ENCODE measurements at places on chromosomes 4 and X.

GRCh38 chrX:132199941-132200340 lies 19.3 kb downstream of the RAP2C start:
- no peak for DNase-seq

GRCh38 chrX:107871136-107871535 lies 45.5 kb downstream of the MID2 start:
- no peak for DNase-seq

DNA sequence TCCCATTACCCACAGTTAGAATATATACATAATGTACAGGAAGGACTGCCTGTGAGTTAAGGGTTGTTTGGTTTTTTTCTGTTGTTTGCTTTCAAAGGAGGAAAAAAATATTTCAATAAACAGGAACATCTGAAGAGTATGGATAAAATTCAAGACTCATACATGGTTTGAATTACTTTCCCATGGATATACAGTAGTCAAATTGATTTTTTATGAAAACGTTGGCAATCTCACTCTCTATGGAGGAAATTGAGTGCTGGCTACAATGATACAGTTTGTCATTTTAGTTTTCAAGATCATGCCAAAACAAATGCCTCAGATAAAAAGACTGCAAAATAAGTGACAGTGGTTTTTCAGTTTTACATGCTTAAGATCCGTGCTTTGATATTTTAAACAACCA lies 116.6 kb downstream of the SH3RF1 start:
- no peak for DNase-seq

DNA sequence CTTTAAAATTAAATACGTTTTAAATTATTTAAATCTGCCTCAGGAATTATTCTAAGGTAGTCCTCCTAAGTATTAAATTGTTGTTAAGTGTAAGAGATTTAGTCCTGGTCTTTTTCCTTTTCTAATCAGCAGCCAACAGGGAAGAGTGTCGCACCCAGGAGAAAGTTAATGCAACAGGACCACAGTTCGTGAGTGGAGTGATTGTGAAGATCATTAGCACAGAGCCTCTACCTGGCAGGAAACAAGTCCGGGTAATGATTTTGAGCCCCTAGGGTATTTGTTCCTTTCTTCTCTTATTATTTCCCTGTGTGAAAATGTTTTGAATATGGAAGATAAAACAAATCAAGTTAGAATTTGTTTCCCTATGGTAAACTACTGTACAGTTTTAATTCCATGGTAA lies 13.4 kb downstream of the LARP7 start:
- DNase-seq: no peak

DNA sequence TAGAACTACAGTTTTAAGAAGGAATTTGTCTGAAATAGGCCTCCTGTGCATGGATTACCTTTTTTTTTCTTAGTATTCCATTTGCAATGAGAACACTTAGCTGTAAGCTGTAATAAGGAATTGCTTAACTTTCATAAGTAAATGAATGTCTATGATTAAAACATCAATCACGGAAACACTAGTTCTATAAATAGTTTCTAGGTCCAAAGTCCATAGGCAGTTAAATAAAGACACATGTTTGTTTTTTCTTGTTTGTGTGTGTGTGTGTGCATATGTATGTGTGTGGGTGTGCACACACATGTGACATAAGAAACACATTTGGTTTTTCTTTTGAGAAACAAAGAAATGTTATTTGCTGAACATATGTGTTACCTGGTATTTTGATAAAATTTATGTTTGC lies 11.2 kb downstream of the GPRIN3 start:
- DNase-seq: no peak

DNA sequence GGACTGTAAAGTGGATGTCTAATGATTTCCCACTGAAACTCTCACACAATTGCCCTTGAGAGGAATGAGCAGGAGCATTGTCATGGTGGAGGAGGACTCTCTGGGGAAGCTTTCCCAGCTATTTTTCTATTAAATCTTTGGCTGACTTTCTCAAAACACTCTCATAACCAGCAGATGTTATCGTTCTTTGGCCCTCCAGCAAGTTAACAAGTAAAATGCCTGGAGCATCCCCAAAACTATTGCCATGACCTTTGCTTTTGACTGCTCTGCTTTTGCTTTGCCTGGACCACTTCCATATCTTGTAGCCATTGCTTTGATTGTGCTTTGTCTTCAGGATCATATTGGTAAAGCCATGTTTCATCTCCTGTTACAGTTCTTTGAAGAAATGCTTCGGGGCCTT lies 120.2 kb upstream of the PDE5A start:
- DNase-seq: no peak

GRCh38 chr4:54157606-54158005 lies 57.6 kb downstream of the GSX2 start:
- no peak for DNase-seq

DNA sequence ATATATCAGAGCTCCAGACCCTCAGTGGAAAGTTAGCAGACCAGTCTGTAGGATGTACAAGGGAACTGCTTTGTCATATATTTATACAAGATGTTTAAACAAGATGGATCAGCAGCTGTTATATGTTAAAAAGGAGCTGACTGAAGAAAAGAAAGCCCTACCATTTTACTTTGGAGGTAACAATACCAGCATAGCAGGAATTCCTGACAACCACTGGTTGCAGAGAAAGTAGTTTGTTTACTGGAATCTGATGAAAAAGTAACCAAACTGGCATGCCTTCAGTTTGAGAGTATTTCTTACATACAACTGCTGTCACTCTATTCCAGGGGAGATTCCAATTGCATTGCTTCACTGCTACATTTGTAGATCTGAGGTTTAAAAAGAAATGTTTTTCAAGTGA lies 49.5 kb upstream of the GABRQ start:
- DNase-seq: no peak

- peak; percentile 62 for DNase-seq
Observed at GRCh38 chrX:46573331-46573891, at the start of gene CHST7. CHST7 (plus strand) TSS chrX:46573765; CDS start chrX:46573932, 167 bp downstream.

DNA sequence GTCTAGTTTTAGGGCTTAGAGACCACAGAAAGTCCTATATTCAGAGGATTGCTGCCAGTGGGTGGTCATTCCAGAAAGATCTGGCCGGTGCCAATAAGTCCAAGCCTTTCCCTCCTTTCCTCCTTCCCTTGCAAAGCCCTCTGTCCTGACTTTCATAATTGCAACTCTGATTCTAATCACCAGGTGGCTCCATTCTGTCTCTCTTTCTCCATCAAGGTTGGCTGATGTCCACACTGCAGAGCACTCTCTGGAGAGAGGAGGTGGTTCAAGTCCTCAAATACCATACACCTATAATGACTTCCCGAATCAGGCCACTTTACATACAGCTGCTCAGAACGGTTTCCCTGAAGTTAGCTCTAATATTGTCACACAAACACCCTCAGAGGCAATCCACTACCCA lies 22.4 kb upstream of the ARMCX4 start:
- no peak for DNase-seq

- no peak for DNase-seq
Observed at GRCh38 chrX:148929686-148930085, 429.3 kb downstream of the AFF2 start.

- no peak for DNase-seq
Observed at GRCh38 chr4:126708716-126709115, 924.0 kb upstream of the INTU start.

DNA sequence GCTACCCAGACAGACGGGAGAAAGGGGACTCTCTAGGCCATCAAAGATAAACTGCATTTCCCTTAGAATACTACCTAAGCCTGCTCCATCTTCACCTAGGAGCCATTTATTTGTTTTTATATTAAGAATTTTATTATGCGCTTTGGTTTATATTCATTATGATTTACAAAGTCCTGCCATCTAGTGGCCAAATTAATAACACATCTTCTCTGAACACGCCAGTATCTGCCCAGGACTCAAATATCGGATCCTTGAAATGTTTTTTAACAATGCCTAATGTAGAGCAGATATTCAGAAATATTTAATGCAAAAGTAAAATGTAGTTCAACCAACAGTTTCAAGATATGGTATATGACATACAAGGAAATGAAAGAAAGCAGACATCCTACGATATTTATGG lies 20.8 kb upstream of the PRPS2 start:
- peak; percentile 19 for DNase-seq

DNA sequence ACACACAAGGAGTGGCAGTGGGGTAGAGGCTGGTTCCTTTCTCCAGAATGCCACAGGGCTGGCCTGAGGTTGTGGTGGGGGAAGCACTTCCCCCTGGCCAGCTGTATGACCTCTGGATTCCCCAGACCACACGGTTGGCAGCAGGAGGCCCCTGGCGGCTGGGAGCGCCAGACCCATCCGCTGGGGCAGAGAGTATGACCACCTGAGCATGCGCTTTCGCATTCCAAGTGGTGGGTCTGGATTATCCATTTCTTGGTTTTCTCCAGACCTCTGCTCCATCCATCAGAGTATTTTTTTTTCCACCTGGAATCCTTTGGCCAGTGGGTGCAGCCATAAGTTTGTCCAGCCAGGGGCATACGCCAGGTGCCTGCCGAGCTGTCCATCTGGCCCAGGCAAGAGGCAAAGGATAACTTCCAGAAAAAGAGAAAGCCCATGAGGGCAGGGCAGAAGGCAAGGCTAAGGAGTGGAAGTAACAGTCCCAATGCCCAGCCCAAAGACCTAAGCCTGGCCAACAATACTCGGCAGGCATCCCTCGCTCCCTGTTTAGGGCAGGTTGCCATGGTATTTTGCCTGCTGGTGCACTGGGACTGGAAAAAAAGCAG lies 39.3 kb downstream of the NHSL2 start:
- no peak for DNase-seq

DNA sequence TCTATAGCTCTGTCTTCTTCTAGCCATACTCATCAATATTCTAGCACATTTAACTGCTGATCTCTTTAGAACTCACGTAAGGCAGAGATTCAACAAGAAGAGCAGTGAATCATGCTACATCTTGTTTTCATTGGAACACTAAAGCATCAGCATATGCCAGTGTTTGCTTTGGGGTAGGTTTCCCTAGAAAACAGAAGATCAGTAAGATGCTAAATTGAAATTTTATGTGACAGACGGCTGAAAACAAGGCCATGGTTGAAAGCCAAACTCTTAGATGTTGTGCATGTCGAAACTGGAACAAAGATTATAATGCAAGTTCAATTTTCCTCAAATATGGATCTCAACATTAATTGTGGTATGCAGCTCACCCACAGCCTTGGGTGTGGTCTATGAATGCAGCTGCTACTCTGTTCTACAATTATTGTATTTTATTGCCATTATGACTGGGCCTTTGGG lies 107.6 kb downstream of the PDLIM5 start:
- DNase-seq: no peak

GRCh38 chrX:13084611-13085010 lies 40.2 kb upstream of the FAM9C start:
- DNase-seq: no peak

DNA sequence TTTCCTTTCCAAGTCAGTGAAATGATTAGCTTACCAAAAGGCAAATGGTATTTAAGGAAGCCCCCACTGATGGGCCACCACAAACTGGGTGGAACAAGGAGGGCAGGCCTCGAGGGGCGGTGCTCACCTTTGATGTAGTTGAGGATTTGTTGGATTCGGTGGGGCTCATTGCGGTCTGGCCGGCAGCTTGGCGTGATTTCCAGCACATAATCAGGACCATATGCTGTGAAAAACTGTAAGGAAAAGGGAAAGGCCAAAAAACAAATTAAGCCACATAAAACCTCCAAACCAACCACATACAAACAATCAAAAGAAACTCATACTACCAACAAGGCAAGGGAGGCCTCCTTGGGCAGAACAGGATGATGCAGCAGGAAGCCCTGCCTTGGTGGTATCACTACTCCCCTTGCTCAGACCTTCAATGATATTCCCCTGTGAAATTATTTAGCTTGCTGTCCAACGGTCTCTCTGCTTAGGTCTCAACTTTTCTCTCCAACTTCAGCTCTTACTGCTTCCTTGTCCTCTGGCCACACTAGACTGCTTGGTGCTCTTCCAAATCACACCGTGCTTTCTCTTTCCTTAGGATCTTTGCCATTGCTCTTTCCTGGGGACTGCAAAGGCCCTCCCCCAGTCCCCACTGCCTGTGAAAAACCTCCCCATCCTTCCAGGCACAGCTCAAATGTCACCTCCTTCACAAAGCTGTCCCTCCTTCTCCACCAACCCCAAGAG lies 46.1 kb upstream of the CITED1 start:
- DNase-seq: no peak

DNA sequence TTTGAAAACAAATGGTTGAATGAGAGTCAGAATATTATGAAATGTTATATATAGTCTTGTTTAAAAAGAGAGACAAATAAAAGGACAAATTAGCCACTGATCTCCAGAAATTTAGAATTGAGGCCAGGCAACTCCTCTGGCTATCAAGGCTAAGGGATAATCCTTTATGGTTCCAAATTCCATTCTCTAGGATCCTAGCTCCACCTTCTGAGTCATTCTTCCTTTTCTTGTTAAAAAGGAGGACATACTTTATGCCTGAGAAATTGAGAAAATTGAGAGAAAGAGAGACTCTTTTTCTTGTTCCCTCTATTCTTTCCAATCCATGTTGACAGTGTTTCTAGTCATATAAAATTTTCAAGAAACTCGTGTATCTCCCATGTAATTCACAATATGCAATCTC lies 1299.5 kb downstream of the FSTL5 start:
- no peak for DNase-seq

DNA sequence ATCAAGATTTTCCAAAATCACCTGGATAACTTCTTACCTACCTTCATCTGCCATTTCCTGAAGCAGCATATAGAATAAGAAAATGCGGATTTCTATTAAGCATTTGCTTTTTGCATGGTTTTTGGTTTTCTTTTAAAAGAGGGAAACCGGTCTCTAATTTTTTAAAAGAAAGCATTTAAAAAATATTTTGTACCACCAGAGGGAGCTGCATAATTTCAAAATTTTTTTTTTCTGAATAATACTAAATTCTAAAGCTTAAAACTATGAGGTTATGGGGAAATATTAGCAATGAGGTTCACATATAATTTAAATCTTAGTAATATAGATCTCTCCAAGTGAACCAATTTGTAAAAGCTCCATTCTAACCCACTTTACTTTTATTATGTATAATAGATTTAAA lies 137.7 kb upstream of the TENT5D start:
- no peak for DNase-seq

DNA sequence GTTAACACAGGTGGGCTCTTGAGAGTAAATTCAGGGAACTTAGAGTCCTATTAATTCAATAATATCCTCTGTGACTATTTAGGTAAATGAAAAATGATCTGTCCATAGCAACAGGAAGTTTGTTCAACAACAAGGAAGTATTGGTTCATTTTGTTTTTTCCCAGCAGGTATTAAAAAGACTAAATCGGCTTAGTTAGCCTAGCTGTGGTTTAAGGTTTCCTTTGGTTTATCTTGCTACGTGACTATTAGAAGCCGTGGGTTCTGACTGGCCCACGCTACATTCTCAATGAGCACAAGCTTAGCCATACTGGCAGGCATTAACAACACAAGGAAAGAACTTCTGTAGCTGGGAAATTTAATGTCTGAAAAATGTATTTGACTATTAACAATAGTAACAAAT lies 168.8 kb upstream of the HS3ST1 start:
- DNase-seq: no peak

DNA sequence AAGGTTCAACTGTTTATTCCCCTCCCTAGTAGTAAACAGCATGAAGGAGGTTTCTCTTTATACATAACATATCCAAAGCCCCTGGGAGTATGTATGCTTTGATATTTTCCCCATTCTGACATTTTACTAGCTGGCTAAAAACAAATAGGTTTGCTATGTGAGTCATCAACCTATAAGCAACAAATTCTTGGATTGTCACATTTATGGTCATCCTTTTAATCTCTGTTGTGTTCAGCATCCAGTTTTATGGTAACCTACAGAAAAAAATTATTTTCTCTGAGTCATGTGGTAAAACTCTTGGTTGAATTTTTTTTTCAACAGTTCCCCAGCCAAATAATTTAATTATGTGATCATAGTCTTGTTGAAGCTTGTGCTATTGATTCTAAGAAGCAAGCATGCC lies 734.1 kb downstream of the ADGRL3 start:
- no peak for DNase-seq

- DNase-seq: no peak
Observed at GRCh38 chr4:7780751-7781348, 158.8 kb downstream of the AFAP1 start.

All from CD4-positive, alpha-beta T cell treated with Interleukin-1 beta for 1 hour (primary cell).